Stimulated activated CD4-positive, alpha-beta T cell treated with anti-CD3 and anti-CD28 coated beads, Interleukin-2, amount 100 ng/mL, for 24 hours (primary cell): ENCODE measurements at places on chromosomes 6 and 20.

- no peak for DNase-seq
Measured at GRCh38 chr20:478949-479429, 16.7 kb upstream of the TBC1D20 start.

DNA sequence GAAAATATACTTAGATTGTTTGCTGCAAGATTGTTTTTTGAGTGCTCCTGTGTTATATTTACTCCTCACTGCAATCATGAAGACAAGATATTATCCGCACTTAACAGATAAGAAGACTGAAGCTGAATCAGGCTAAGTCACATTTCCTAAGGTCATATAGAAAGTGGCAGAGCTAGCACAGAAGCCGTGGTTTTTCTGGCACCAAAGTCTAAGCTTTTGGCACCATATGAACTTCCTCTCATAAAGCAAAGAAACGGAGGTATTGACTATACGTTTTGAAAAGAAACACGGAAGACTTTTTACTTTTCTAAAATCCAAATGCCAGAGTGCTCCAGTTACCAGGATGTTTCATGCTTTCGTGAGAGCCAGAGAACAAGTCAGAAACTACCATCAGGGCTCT is 9.3 kb upstream of the DTD1 start:
- no peak for DNase-seq

DNA sequence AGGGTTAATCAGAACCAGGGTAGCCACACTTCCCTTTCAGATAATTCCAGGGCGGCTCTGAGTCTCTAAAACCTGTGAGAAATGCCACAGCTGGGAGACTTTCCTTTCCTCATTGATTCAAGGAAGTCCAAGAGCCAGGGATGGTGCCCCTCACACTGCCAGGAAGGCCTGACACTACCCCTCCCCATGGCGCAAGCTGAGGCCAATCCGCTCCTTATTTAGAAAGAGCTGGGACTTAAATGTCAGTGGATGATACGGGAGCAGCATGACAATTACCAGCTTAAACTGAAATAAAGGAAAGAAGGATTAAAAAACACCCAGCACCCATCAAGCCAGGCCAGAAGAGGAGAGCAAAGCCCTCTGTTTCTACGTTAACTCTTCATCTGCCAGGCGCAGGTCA is 244.4 kb downstream of the LRFN2 start:
- no peak for DNase-seq

DNA sequence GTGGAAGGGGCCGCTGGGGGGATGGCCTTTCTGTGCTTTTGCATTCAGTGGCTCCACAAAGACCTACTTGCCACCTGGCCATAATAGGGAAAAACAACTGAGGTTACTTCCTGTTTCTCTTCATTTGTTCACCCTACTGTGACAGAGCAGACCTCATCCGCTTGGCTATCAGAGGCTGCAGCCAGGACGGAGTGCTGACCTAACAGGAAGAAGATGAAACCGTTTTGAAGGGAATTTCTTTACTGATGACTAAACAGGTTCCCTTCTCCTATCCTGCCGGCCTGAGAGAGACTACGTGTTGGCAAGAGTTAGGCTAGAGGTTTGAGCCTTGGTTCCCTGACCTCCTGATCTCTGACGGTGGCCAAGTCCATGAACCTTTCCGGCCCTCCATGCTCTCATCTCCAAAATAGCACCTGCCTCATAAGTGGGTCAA is 21.3 kb downstream of the PRR18 start:
- no peak for DNase-seq

DNA sequence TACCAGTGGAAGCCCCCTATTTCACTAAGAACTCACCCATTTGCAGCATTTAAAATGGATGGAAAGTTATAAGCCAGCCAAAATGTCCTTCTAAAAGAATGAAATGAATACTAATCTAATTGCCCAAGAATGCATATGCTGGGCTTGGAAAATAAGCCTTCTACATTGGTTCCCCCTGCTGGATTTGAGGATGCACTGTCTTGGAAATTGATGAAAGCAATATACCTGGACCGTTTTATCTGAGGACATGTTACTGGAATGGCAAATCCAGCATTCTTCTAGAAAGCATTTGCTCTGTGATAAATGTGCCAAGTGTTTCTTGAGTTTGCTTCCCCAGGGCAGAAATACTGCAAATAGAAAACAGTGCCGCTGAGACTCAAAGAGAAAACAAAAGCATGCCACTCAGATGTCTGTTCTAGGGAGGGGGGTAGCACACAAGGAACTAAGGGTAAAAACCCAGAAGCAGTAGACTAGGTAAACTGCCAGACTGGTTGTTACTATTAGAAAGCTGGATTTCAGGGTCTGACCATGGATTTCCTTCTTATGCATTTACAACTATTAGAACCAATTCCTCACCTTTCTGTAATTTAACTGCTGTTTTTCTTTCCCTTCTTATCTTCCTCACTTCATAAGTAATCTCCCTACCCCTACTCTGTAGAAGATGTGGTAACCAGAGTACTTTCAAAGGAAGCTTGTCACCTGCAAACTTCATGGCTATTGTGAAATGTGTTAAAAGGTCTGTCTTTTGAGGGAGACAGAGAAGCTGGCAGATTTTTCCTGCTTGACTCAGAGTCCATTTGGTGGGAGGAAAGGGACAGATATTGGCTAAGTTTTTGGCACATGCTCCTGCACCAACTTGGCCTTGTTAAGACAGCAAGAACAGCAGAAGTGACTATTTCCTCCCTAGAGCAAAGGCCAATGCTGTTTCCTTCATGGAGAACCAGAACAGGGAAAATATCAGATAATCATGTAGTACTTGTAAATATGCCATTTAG is 642.6 kb downstream of the KIF16B start:
- no peak for DNase-seq

DNA sequence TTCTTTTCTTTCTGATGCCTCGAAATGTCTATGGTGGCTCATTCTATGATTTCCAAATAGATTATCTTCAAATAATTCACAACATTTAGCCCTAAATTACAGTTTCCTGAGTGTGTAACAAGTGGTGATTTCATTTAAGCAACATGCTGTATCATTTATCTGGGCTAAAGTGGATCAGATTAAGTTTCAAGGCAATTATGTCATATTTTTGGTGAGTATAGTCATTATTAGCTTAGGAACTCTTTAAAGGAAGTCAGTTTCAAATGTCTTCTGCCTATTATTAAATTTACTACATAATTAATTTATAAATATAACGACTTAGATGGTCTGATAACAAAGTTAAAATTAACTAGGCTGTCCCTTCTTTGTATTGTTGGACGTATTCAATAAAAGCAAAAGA is 847.9 kb upstream of the FLRT3 start:
- no peak for DNase-seq

- no peak for DNase-seq
Measured at GRCh38 chr6:169220068-169220964, 33.3 kb downstream of the THBS2 start.

DNA sequence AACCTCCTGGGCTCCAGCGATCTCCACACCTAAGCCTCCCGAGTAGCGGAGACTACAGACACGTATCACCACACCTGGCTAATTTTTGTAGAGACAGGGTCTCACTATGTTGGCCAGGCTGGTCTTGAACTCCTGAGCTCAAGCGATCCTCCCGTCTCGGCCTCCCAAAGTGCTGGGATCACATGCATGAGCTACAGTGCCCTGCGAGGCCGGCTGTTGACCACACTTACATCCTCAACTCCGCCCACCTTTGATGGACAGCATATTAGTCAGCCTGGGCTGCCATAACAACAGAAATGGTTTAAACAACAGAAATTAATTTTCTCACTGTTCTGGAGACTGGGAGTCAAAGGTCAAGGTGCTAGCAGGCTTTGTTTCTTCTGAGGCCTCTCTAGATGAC is 107.7 kb downstream of the JPH2 start:
- DNase-seq = no peak

DNA sequence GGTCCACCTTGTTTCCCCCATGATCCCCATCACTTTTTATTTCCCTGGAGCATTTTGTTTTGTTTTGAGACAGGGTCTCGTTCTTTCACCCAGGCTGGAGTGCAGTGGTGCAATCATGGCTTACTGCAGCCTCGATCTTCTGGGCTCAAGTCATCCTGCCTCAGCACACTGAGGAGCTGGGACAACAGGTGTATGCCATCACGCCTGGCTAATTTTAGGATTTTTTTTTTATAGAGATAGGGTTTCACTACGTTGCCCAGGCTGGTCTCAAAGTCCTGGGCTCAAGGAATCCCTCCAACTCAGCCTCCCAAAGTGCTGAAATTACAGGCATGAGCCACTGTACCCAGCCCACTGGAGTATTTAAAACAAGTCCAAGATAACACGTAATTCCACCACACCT is 179.9 kb downstream of the PREX1 start:
- DNase-seq = no peak
